ENCODE measurements at places on chromosomes 11 and 22. TPM values are rescaled to one million over a fixed set of nuclear protein-coding genes. Genes with fewer than 3 reads are reported as not detected.

DNA sequence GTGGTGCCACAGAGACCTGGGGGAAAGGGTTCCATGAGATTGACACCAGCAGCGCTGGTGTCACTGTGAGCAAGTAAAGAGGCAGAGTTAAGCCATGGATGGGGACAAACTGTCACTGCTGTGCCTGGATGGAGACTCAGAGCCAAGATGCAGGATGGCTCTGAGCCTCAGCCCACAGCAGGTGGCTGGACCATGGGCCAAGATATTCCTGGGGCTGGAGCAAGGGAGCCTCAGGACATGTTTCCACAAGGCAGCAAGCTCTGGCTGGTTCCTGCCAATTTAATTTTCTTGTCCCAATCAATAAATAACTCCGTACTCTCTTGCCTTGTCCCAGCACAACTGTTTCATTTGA lies 23.0 kb downstream of the MYO18B start:
- DNase-seq, result no peak
- no peak overlapping the region for H3K27ac ChIP-seq
- peaks cover 12% of the 10 kb centered on the region for H3K4me1 ChIP-seq
- no peaks in the 10 kb centered on the region for H3K27me3 ChIP-seq
- H3K4me3 ChIP-seq, result no peak overlapping the region

GRCh38 chr11:19805827-19806226 lies 93.2 kb downstream of the NAV2 start:
- DNase-seq, result no peak
- H3K27ac ChIP-seq, result no peak overlapping the region
- H3K4me1 ChIP-seq, result peaks cover 2% of the 10 kb centered on the region
- H3K36me3 ChIP-seq, result no peaks in the 10 kb centered on the region
- H3K4me3 ChIP-seq, result no peak overlapping the region

- no peak overlapping the region for H3K27ac ChIP-seq
- H3K4me1 ChIP-seq, result peaks cover 57% of the 10 kb centered on the region
- DNase-seq, result peak; percentile 51
These were observed 8.7 kb downstream of the PRDM11 start for GRCh38 chr11:45155058-45155551.

DNA sequence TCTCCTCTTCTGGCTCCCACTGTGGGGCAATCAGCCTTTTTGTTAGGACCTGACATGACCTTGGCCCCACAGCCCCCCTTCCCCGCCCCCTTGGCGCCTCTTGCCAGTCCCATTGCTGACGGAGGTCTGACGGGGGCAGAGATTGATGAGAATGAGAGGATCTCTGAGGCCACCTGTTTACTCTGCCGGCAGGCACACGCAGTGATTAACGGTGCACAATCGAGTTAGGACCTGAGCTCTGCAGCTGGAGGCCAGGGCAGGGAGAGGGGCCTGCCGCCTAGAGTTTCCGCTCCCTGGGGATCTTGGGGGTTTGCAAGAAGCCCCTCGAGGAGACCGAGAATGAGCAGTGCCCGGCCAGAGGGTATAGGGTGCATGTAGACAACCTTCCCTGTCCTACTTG lies 6.8 kb upstream of the CHRM1 start:
- no peak overlapping the region for H3K27ac ChIP-seq
- no peak overlapping the region for H3K4me3 ChIP-seq
- DNase-seq, result peak; percentile 16
- peaks cover 47% of the 10 kb centered on the region for H3K27me3 ChIP-seq
- H3K36me3 ChIP-seq, result no peaks in the 10 kb centered on the region

GRCh38 chr11:16984229-16984628 lies 30.0 kb downstream of the PLEKHA7 start:
- no peaks in the 10 kb centered on the region for H3K27me3 ChIP-seq
- no peak overlapping the region for H3K4me3 ChIP-seq

GRCh38 chr11:64692764-64693331 lies 30.1 kb downstream of the NRXN2 start:
- H3K36me3 ChIP-seq, result no peaks in the 10 kb centered on the region
- H3K4me1 ChIP-seq, result peaks cover 33% of the 10 kb centered on the region
- H3K27me3 ChIP-seq, result no peaks in the 10 kb centered on the region
- H3K4me3 ChIP-seq, result no peak overlapping the region
- H3K27ac ChIP-seq, result no peak overlapping the region
- no peak for DNase-seq

- no peak for DNase-seq
- H3K27ac ChIP-seq, result peak overlapping the region; percentile 33
- no peaks in the 10 kb centered on the region for H3K36me3 ChIP-seq
- H3K27me3 ChIP-seq, result no peaks in the 10 kb centered on the region
These were observed 109.3 kb downstream of the KIAA1671 start for GRCh38 chr22:25061605-25062376.

DNA sequence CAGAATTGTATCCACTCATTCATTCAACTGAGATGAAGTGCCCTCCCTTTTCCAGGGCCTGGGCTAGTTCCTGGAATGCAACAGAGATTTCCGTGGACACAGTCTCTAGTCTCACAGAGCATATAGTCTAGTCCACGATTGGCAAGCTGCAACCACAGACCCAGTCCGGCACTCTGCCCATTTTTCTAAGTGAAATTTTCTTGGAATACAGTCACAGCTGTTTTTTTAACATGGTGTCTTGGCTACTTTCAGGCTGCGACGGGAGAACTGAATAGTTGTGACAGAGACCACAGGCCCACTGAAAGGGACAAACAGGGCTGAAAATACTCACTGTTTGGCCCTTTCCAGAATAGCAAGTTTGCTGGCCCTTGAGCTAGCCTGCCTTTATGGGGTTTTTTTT lies 29.2 kb downstream of the ALG12 start:
- no peak overlapping the region for H3K4me3 ChIP-seq
- no peaks in the 10 kb centered on the region for H3K27me3 ChIP-seq
- no peaks in the 10 kb centered on the region for H3K4me1 ChIP-seq
- no peak for DNase-seq

DNA sequence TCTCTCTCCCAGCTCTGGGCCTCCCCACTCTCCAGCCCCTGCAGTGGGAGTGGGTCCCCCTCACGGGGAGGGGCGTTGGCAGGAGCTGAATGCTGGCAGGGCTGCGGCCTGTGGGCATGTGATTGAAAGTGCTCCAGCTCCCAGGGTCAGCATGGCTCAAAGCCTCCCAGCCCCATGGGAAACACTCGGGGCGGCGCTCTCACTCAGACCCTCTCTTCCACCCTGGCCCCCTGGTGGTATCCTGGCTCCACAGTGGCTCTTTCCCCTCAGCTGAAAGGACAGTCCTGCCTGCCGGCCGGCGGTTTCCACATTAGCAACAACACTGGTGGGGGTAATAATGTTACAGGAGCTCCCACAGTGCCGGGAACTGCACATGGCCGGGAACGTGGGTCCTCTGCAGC lies 35.5 kb downstream of the POLR3H start:
- H3K4me3 ChIP-seq, result no peak overlapping the region
- H3K4me1 ChIP-seq, result peaks cover 6% of the 10 kb centered on the region
- no peaks in the 10 kb centered on the region for H3K27me3 ChIP-seq
- DNase-seq, result no peak
- H3K27ac ChIP-seq, result no peak overlapping the region
- H3K36me3 ChIP-seq, result no peaks in the 10 kb centered on the region

DNA sequence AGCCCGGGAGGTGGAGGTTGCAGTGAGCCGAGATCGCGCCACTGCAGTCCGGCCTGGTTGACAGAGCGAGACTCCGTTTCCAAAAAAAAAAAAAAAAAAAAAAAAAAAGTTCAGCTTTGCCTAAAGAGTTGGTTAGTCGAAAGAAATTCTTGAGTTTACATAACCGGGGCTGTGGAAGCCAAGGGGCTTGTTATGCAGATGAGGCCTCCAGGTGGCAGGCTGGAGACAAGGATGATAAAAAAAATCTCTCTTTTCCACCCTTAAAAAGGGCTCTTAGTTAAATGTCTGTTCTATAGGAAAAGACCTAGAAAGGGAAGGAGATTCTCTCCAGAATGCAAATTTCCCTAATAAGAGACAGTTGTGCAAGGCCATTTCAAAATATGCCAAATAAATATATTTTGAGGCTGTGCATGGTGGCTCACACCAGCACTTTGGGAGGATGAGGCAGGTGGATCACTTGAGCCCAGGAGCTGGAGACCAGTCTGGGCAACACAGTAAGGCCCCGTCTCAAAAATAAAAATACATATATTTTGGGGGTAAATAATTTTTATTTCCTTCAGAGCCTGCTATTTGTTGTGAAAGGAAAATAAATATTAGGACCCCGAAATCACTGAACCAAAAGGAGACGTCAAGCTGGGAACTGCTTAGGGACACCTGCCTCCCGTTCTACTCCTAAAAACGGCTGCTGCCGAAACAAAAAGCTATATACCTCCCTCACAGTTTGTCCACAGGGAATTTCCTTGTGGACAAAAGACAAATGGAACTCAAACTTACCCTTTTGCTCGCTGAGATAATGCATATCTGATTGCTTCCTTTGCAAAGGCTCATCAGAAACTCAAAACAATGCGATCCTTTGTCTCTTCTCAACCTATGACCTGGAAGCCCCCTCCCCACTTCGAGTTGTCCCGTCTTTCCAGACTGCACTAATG lies 2.4 kb upstream of the IFITM2 start:
- peak overlapping the region; percentile 97 for H3K27ac ChIP-seq
- H3K27me3 ChIP-seq, result no peaks in the 10 kb centered on the region
- H3K4me3 ChIP-seq, result no peak overlapping the region
- H3K4me1 ChIP-seq, result peaks cover 77% of the 10 kb centered on the region
- no peaks in the 10 kb centered on the region for H3K36me3 ChIP-seq

- no peak overlapping the region for H3K27ac ChIP-seq
- no peak for DNase-seq
- no peaks in the 10 kb centered on the region for H3K4me1 ChIP-seq
These were observed 869 bp downstream of the FAM83F start for GRCh38 chr22:39995393-39996252.

GRCh38 chr11:126339073-126339862 lies 16.2 kb upstream of the ST3GAL4 start:
- peak overlapping the region; percentile 29 for H3K27ac ChIP-seq
- H3K36me3 ChIP-seq, result peaks cover 49% of the 10 kb centered on the region
- no peaks in the 10 kb centered on the region for H3K27me3 ChIP-seq
- DNase-seq, result peak; percentile 38
- no peak overlapping the region for H3K4me3 ChIP-seq

- H3K4me3 ChIP-seq, result no peak overlapping the region
- peaks cover 51% of the 10 kb centered on the region for H3K4me1 ChIP-seq
- H3K27ac ChIP-seq, result no peak overlapping the region
These were observed 2.2 kb downstream of the IFITM5 start for GRCh38 chr11:297051-297585.

- no peak for DNase-seq
- H3K4me1 ChIP-seq, result peaks cover 86% of the 10 kb centered on the region
- no peaks in the 10 kb centered on the region for H3K36me3 ChIP-seq
- H3K27me3 ChIP-seq, result no peaks in the 10 kb centered on the region
- peak overlapping the region; percentile 78 for H3K27ac ChIP-seq
- H3K4me3 ChIP-seq, result no peak overlapping the region
These were observed 27.7 kb downstream of the RTN4R start for GRCh38 chr22:20240447-20240764.

DNA sequence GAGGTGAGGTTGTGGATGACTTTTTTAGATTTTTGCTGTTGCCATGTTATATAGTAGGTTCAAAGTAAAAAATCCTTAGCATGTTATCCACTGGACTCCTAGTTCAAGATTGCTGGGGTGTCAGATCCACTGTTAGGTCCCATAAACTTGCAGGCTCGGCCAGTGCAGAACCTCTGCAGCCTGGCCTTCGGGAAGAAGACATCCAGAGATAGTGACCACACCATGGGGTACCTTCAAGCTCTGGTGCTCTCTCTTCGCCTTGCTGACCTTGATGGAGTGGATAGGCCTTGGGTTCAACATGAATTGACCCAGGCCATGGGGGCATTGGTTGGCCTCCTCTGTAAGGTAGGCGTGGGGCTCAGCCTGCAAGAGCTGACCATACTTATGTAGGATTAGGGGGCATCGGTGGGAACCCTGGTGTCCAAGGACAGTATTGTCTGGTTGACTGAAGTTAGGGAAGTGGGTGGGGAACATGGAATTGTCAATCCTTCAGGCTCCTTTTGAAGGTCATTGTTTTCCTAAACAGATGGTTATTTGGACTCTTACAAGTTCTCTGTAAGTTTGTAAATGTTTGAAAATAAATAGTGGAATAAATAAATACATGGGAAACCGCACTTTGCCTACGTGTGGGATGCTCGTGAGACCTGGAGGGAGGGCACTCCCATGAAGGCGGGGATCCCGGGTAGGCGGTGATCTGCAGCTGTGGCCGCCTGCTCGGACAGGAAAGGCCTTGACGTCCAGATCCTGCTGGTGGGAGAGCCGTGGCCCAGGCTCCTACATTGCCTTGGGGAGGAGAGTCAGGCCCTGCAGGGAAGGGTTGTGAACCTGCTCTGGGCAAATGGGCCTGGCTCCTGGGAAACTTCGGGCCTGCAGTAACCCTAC lies 37.1 kb downstream of the BCR start:
- H3K27ac ChIP-seq, result peak overlapping the region; percentile 80
- H3K36me3 ChIP-seq, result no peaks in the 10 kb centered on the region
- peaks cover 100% of the 10 kb centered on the region for H3K4me1 ChIP-seq
- H3K27me3 ChIP-seq, result no peaks in the 10 kb centered on the region
- H3K4me3 ChIP-seq, result no peak overlapping the region

- peak; percentile 79 for DNase-seq
- H3K27me3 ChIP-seq, result no peaks in the 10 kb centered on the region
- peak overlapping the region; percentile 73 for H3K27ac ChIP-seq
- H3K4me3 ChIP-seq, result no peak overlapping the region
These were observed 16.9 kb downstream of the CTNND1 start for GRCh38 chr11:57778318-57779037.

The SLC25A45 gene
- total RNA-seq, result 25.8 TPM

The OR1S1 gene
- not detected for total RNA-seq

The CCDC188 gene
- 1.8 TPM for total RNA-seq

The RCN1 gene
- total RNA-seq, result 42.0 TPM

The SAA2 gene
- 3.2 TPM for total RNA-seq

The TMEM109 gene
- total RNA-seq, result 109 TPM

The SORL1 gene
- 142 TPM for total RNA-seq

The SNX32 gene
- total RNA-seq, result 0.22 TPM
